ENCODE measurements at places on chromosomes 11 and 22. TPM values are rescaled to one million over a fixed set of nuclear protein-coding genes. Genes with fewer than 3 reads are reported as not detected.

GRCh38 chr11:8767466-8768142, 85.0 kb downstream of the RPL27A start:
- H3K27ac ChIP-seq: no peak overlapping the region
- no peak for DNase-seq
- no peaks in the 10 kb centered on the region for H3K36me3 ChIP-seq
- H3K4me3 ChIP-seq: no peak overlapping the region
- H3K4me1 ChIP-seq: no peaks in the 10 kb centered on the region

DNA sequence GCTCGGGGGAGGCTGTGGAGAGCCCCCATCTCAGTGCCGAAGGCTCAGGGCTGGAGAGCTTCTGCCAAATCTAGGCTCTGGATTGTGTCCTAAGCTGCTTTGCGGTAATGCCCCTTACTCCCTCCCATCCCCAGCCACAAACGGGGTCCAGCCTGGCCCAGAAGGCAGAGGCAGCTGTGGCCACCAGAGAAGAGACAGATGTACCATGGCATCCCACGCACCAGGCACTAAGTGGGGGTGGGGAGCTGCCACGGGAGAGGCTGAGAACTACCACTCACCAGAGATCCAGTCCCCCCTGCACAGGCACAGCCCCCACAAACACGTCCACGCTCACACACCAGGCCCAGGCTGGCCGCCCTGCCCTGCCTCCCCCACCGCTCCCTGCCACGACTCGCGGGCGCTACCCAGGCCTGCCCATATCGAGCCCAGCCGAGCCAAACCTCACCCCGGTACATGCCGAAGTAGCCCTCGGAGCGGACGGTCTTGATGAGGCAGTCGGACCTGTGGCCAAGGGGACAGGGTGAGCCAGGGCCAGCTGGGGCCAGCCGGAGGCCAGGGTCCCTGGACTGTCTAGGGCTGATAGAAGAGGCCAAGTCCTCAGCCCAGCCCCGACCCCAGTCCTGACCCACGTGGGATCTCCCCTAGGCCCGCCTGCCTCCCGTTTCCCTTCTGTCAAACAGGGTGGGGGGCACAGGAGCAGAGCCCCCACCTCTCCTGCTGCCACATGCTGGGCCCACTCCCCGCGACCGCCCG, 3.9 kb downstream of the SLC25A22 start:
- H3K36me3 ChIP-seq: no peaks in the 10 kb centered on the region
- no peak overlapping the region for H3K4me3 ChIP-seq
- H3K27me3 ChIP-seq: no peaks in the 10 kb centered on the region
- no peak overlapping the region for H3K27ac ChIP-seq
- no peak for DNase-seq

RTN4RL2 gene
- polyA plus RNA-seq: not detected

GRCh38 chr11:72084076-72084475, 3.4 kb downstream of the LRRC51 start:
- H3K27ac ChIP-seq: no peak overlapping the region
- no peak for DNase-seq
- H3K27me3 ChIP-seq: no peaks in the 10 kb centered on the region

MAP6 gene
- polyA plus RNA-seq: not detected

DNA sequence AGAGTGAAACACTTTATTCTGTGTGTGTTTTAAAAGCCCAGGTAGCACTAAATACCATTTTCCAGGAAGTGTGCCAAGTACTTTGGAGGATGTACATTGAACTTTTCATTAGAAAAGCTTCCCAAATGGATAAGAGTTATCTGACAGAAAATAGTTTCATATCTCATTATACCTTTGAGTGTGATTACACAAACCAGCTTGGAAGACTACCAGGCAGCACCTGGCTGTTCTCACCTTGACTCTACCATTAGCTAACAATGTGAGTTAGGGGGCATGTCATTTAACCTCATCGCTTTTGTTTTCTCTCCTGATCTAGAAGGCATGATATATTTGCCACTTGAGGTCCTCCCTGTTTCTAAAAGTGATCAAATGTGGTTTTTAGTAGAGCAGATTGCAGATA, 50.2 kb downstream of the GRM5 start:
- no peak overlapping the region for H3K27ac ChIP-seq
- no peaks in the 10 kb centered on the region for H3K27me3 ChIP-seq
- no peaks in the 10 kb centered on the region for H3K4me1 ChIP-seq
- H3K4me3 ChIP-seq: no peak overlapping the region
- no peaks in the 10 kb centered on the region for H3K36me3 ChIP-seq
- no peak for DNase-seq

SCGB2A2 gene
- polyA plus RNA-seq: not detected

GRCh38 chr22:47995718-47996117, 1233.3 kb downstream of the TBC1D22A start:
- H3K36me3 ChIP-seq: no peaks in the 10 kb centered on the region
- DNase-seq: no peak
- H3K27ac ChIP-seq: no peak overlapping the region
- H3K4me1 ChIP-seq: peaks cover 28% of the 10 kb centered on the region

DNA sequence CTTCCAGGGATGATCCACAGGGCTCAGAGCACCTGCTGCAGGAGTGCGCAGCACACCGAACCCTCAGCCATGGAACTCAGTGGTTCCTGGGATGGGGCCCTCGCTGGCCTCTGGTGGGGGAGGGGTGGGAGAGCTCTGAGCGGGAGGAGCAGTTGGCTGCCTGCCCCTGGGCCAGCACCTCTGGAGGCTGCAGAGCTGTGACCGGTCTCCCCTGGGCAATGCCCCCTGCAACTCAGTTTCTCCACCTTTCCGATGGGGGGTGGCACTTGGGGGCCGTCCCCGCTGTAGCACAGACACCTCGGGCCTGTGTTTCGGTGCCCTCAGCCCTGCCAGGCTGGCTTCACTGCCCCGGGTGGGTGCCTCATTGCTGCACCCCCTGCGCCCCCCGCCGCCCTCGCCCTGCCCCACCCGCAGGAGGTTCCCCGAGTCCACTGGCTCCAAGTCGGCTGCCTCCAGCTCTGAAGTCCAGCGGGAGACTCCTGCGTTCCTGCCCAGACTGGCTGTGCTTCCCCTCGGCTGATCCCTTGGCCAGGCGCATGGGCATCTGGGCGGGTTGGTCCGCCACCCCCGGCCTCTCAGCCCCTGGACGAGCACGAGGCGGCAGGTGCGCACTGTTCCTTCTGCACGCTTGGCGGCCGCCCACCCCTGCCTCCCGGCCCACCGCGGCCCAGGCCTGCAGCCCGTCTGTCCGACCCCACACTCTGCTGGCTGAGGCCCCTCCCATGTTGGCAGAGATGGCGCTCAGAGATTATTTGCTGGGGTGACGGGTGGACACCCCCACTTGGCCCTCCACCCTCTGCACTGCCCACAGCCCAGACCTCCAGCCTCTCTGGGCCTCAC, 1.8 kb downstream of the MUC6 start:
- no peak overlapping the region for H3K4me3 ChIP-seq
- no peaks in the 10 kb centered on the region for H3K4me1 ChIP-seq
- H3K27ac ChIP-seq: no peak overlapping the region
- no peak for DNase-seq

OR52I2 gene
- polyA plus RNA-seq: 0.17 TPM

MB gene
- not detected for polyA plus RNA-seq
